Activated CD8-positive, alpha-beta memory T cell treated with anti-CD3 and anti-CD28 coated beads, Interleukin-2, amount 10 ng/mL, durations not matched to agents 7 days and 5 days (primary cell): ENCODE measurements at places on chromosomes 12 and 14. TPM values are rescaled to one million over a fixed set of nuclear protein-coding genes. Genes with fewer than 3 reads are reported as not detected.
A peak's percentile ranks its signal among the peaks of the same experiment; 100 is the strongest.

- peak; percentile 46 for DNase-seq
Measured at GRCh38 chr14:39232554-39233415, 930 bp upstream of the MIA2 start.

GRCh38 chr12:56031987-56032386, 9.7 kb upstream of the RPS26 start:
- peak; percentile 46 for DNase-seq

DNA sequence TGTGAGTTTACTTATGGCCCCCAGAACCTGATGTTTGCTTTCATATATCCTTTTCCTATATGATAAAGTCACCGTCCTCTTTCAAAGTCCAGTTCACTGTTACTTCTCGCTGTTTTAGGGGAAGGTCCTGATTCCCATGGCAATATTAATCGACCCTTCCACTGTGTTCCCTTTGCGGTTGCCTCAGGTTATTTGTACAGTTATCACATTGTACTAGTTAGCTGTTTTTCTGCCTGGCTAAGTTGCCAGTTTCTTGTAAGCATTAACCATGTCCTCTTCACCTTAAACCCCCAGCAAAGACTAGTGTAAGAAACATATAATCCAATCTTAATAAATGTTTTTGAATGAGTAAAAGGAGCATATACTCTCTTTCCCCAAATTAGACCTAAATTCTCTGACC, 115.0 kb upstream of the PPFIA2 start:
- DNase-seq, result no peak

DNA sequence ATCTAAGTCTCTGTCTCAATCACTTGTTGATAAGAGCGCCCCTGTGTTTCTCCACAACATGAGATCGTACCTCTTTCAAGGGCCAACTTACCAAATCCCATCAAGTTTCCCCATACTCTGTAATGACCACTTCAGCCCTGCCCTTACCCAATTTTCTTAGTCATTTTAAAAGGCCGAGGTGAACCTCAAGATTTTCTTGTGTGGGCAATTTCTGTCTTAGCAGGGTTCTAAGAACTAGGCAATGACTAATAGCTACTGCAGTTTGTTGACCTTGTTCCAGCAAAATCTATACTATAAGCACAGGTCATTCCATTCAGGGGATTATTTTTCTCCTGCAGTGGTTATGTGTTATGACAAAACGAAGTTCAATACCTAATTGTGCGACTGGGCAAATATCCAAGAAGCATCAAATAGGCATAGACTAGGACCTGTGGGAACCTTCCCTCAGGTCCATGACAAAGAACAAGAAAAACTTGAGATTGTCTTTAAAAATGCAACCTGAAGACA, 359.8 kb downstream of the PCNX1 start:
- peak; percentile 66 for DNase-seq

The ZNF641 gene
- total RNA-seq, result 16.2 TPM

The COX8C gene
- total RNA-seq, result not detected

The MAP1LC3B2 gene
- 0.54 TPM for total RNA-seq

- DNase-seq, result no peak
Measured at GRCh38 chr12:56599797-56600196, 30.3 kb downstream of the BAZ2A start.

The SERPINA10 gene
- total RNA-seq, result not detected

- no peak for DNase-seq
Measured at GRCh38 chr12:100904270-100904669, 109.7 kb downstream of the ANO4 start.

The FNTB gene
- 15.6 TPM for total RNA-seq

The DTX1 gene
- 0.16 TPM for total RNA-seq

DNA sequence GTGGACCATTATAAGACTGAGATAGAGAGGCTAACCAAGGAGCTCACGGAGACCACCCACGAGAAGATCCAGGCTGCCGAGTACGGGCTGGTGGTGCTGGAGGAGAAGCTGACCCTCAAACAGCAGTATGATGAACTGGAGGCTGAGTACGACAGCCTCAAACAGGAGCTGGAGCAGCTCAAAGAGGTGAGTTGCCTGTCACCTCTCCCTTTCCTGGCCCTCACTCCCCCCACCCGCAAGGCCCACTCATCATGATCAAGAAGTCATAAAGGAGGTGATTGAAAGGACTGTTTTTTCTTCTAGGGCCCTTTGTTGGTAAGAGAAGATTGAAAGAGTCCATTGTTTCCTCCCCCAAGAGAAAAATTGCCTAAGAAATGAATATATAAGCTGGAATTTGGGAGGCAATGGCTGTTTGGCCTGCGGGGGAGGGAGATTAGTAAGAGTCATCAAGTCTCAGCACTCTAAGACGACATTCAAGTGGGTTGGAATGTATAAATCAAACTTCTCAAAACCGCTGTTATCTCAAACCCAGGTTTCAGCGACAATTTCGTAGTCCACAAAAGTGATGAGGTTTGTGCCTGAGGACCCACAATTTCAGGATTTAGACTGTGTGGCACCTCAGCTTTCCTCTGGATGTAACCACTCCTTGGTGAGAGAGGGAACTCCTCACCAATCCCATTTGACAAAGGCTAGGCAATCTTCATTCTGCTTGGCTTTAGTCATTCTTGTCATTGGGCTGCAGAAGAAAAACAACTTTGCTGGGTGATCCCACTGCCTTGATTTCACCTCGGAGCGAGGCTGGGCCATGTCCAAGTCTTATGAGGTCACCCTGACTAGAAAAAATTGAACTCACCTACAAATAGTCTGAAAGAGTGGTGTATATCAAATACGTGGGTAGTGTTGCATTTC, 966 bp downstream of the BICD1 start:
- peak; percentile 43 for DNase-seq
